Activated gamma-delta T cell treated with anti-CD3 and anti-CD28 coated beads, Interleukin-2, amount 50 U/mL, for 16 hours (primary cell): ENCODE measurements at places on chromosomes 7 and 10.

GRCh38 chr10:118694848-118695247, 59.9 kb downstream of the CACUL1 start:
- no peak for DNase-seq

DNA sequence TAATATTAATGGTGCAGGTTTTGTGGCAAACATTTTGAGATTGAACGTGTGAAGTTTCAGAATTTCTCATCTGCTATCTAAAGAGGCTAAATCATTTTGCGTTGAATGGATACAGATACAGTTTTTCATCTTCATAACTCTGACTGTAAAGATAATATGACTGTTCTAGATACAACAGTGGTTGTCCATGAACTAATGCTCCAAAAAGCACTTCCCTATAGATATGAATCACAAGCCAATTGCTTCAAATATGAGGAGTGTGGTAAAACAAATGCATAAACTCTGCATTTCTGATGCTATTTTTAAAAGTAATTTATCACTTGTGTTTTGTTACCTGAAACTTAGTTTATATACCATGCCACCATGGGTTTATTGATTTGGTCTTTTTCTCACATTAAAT, 750.1 kb downstream of the MAGI2 start:
- no peak for DNase-seq

DNA sequence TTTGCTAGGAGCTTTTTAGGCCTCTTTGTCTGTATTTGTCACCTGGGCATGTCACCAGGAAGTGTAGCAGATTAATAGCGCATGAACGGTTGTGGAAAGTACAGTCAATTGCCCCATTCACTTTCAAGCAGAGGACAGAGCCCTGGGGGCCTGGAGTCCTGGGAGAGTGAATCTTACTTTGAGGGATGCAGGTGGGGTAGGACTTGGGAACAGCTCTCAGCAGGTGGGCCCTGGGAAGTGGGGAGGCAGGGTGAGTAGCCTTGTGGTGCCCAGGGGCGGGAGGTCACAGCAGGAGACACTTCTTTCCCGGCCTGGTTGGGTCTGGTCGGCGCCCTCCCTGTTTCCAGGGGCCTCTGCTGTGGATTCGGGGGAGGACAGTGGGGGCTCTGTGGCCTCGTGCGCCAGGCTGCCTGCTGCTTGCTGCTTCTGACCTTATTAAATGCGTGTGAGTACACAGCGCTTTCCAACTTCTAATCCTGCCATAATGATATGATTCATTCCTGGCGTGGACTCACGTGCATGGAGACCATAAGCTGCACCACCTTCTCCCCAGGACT, 51.6 kb upstream of the AQP1 start:
- no peak for DNase-seq

DNA sequence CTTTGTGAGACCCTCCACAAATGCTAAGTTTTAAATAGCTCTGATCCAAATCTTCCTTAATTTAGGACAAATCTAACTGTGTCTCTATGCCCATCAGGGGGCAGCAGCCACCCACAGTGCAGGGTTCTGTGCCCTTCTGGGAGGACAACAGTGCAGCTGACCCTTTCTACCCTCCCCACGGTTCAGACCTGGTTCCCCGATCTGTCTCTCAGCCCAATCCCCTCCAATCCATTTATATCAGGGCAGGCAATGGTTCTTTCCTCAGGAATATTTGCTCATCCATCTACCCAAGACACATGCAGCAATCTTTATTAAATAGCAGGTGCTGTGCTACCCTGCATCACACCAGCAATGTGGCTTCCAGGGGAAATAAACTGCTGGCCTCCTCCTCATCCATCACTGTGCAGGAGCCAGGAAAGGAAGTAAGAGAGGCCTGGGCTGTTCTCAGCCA, 4.0 kb upstream of the RBM28 start:
- peak; percentile 34 for DNase-seq

DNA sequence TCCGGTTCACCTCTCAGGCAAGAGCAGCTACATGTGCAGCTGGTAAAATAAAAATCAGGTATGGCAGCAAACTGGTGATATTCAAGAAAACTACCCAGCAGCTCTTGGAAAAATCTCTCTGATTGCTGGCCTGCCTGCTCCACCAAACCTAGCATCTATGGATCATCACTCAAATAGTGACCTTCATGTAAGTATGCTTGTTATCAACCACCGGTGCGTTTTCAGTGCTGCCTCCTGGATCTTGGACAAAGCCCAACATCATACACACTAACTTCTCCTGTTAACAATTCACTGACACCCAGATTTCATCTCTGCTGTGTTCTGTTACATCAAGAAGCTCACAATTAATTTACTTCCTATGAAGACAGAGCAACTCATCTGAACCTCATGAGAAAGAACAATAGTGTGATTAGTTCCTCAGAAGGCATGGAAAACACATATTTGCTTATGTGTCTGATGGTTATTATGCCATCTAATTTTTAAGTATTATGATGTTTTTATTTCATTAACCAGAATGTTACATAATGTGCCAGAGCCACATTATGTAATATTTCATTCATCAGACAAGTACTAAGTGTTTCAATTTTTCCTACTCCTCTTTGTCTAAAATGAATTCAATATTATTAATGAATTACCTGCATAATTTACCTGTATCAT, 8.8 kb downstream of the CDK6 start:
- DNase-seq: no peak

GRCh38 chr10:94858005-94858404, 80.5 kb upstream of the CYP2C9 start:
- DNase-seq: no peak

- no peak for DNase-seq
Measured at GRCh38 chr10:114996542-114996941, 58.5 kb downstream of the TRUB1 start.

DNA sequence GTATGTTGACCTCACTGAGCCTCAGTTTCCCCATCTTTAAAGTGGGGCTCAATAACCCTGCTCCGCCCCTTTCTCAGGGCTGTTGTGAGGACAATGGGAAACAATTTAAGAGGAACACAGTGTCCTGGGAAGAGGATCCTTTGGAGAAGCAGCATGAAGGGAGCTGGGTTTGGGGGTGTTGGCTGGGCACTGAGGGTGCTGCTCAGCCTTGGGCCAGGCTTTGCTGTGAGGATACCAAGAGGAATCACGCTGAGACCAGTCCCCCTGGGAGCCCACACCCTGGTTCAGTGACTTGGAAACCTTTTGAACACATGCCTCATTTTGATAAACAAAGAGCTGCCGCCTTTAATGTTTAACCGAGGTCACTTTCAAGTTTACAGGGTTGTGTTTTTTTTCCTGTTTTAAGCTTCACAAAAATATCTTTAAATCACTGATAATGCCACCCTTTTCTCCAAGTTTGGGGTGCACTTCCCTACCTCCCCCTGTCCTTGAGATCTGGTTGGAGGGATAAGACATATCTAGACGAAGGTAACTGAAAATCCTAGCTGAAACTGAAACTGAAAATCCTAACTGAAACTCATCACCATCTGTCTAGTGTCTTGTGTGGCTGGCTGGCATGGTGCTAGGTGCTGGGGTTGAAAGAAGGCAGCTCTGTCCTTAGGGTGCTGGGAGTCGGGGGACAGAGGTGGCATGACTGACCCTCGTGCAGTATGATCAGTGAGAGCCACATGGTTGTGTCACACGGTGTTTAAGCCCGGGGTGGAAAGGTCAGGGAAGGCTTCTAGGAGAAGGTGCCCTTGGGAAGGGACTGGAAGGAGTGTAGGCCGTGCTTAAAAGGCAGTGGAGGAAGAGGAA, 27.7 kb downstream of the ZNF775 start:
- no peak for DNase-seq

DNA sequence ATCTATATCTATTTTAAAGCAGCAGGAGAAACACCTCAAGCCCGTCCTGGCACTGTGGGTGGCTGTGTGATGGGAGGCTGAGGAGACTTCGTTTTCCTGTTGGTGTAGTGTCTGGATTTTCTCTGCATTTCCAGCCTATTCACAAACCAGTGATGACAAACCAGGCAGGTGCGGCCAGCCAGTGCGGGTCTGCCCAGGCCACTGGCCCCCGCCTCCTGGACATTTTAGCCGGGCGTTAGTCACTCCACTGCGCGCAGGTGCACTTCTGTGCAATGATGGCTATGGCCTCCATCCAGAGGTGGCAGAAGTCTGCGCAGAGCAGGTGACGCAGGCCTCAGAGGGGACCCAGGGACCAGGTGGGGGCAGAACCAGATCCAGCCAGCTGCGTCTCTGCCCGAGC, 64.9 kb upstream of the PITRM1 start:
- no peak for DNase-seq

- no peak for DNase-seq
Measured at GRCh38 chr10:125802739-125803138, 20.3 kb downstream of the UROS start.

DNA sequence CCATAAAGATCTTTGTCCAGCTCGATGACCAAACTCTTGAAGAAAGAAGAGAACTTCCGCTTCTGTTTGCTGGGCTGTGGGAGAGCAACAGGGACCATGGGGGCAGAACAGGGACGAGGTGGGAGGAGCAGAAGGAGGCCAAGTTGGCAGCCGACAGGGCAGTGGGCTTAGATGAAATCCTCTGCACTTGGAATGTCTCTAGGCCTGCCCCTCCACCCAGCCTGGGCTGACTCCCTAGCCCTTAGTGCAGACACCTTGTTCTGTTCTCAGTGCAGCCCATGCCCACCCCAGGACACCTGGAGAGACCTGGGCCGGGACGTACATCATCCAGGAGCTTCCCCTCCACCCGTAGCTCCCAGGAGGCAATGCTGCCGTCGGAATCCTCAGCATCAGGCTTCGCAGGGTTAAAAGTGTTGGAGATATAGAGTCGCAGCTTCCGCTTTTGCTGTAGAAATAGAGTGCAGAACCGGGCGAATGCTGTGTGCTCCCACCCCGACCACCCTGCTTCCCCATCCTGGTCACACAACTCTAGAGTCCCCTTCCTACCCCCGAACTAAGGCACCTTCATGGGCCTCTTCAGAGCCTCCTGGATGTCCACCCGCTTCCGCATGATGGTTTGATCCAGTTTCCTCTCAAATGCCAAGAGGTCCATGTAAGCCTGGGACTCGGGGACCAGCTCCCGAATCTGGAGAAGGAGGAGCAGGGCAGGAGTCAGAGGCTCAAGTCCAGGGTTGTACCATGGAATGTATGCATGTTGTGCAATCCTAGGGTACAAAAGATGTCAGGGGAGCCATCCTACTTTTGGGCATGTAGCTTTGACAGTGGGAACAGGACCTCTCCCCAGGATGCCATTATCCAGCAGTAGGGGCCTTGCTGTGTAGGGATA, 6.1 kb downstream of the SMARCD3 start:
- no peak for DNase-seq

DNA sequence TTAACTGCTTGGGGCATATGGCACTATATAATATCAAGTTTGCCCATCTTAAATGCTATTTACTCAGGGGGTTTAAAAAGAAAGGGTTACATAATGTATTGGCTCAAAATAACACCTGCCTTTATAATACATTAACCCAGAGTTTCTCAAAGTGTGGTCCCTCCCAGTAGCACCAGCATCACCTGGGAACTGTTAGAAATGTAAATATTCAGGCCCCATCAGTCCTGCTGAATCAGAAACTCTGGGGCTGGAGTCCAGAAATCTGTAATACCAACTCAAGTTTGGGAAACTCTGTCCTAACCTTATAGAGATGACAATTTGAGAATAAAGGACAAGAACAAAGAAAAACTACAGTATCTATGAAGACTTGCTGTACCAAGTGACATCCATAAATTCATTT, 270.7 kb downstream of the PARD3 start:
- DNase-seq: no peak

- DNase-seq: no peak
Measured at GRCh38 chr10:99143651-99144050, 92.0 kb downstream of the HPSE2 start.

DNA sequence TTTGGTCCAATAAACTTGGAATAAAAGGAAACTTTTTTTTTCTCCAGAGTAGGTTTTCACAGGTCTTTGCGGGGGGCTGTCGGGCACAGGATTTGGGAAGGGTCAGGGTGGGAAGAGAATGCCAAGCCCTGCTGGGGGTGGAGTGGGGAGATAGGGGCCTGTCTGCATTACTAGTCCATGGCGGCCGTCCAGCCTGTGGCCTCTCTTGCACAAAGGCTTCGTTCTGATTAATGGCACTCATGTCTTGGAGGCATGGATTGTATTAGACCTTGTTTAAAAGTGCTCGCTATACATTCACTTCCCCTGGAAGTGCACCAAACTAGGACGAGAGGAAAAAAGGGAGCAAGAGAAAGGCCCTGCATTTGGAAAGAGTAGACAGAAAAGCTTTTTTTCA, 37.2 kb downstream of the LRMDA start:
- DNase-seq: no peak

DNA sequence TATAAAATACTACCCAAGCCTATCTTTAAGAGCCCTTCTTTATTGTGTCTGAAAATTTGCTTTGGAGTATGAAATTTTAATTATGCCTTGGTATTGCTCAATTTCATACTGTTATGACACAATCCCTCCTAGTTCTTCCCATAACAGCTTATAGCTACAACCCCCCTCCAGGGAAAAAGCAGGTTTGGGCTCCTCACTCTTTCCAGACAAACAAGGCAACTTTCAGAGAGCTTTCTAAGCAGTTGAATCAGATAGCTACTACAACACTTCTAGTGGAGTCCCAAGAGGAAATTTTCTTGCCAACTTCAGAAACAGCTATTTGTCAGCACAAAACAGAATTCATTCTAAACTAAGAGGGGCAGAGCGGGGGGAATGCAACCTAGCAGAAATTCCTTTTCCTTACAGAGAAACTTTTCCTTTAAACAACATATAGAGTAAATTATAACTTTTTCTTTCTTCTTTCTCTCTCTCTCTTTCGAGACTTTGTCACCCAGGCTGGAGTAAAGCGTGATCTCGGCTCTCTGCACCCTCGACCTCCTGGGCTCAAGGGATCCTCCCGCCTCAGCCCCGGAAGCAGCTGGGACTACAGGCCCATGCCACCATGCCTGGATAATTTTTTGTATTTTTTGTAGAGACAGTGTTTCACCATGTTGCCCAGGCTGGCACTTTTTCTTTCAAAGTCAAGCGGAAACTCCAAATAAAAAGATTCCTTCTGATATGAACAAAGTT, 26.0 kb upstream of the JMJD1C start:
- DNase-seq: no peak

DNA sequence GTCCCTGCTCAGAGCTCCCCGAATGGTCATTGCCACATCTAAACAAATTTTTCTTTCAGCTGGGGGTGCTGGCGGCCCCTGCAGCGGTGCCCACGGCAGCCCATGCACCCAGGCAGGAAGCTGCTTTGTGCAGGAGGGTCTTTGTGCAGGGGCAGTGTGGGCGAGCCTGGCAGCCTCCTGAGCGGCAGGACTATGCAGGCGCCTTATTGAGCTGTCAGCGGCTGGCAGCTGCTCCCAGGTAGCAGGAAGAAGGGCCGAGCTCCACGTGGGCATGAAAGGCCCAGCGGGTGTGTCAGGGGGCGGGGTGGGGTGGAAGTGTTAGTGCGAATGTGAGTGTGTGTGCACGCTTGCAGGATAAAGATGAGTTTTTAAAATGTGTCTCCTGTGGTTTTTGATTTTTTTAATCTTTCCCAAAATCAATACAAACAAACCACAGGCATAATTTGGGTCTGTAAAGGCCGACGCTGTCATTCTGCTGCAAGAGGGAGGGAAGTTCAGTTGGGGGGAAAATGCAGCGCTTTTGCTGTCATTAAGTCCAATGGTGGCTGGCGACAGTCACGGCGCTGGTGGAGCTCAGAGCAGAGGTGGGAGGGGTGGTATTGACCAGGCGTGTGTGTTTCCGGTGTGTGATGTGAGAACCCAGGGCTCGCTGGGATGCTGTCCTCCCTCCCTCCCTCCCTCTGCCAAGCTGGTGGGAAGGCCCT, 83.9 kb downstream of the LHPP start:
- DNase-seq: no peak
